Stimulated activated CD4-positive, alpha-beta T cell treated with anti-CD3 and anti-CD28 coated beads, Interleukin-12 subunit alpha, Interleukin-12 subunit beta, amount 100 ng/mL, for 48 hours (primary cell): ENCODE measurements at places on chromosomes 7 and 10.

GRCh38 chr10:23643111-23643780 lies 204.4 kb downstream of the OTUD1 start:
- no peak for DNase-seq

GRCh38 chr10:79384773-79385391 lies 37.6 kb downstream of the PPIF start:
- no peak for DNase-seq

DNA sequence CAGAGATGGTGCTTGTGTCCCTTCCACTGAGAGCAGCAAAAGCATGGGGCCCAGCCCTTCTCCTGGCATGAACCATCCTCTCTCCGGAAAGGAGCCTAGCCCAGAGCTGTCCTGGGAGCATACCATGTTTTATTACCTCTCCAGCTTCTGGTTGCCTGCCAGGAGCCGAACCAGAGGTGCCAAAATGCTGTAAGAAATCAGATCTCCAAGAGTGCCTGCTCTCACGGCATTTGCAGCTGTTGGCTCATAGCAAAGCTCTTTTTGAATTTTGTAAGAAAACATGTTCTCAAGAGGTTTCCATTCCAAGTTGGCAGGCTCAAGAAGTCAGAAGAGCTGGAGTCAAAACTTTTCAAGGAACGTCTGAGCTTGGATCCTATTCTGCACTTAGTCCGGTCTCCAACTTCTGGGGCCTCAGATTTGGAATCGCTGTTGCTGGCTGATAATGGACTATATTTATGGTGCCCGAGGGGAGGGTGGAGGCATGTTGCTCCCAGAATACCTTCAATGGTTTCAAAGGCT lies 211.7 kb upstream of the MKI67 start:
- DNase-seq: no peak

GRCh38 chr10:13712837-13713581 lies 126.2 kb downstream of the PRPF18 start:
- DNase-seq: peak; percentile 4

DNA sequence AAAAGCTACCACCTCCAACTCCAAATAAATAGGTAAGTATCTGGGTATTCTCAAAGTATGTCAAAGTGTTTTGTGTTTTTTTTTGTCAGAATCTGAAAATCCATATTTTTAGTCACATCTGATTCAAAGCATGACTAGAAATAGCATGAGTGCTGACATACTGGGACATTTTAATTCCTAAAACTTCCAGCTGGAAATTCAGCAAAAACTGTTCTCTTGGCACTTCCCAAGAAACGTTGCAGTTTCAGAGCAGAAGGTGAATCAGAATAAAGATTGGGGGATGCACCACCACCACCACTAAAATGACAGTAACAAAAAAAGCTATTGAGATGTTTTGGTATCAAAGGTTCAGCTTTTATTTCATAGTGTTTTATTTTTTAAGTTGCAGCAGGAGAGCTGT lies 724.6 kb upstream of the CELF2 start:
- no peak for DNase-seq
